ENCODE measurements at places on chromosomes 4 and X.

- peak; percentile 23 for DNase-seq
Observed at GRCh38 chr4:185504098-185505047, 30.9 kb downstream of the PDLIM3 start.

GRCh38 chr4:148289740-148290139 is 152.5 kb downstream of the NR3C2 start:
- DNase-seq = no peak

DNA sequence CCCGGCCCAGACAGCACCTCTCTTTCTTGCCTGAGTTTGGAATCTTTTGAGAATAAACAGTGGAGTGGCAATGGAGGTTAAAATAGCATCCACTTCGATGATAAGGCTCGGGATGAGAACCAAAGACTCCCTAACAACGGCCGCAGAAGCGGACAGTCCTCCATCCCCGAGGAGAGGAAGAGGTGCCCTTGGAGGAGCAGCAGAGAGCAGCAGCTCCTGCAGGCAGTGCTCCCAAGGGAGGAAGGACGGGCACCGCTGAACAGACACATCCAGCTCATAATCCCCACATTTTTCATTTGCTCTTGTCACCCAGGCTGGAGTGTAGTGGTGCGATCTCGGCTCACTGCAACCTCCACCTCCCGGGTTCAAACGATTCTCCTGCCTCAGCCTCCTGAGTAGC is 61.3 kb downstream of the DCTD start:
- DNase-seq = no peak

GRCh38 chr4:125313497-125313896 is 1.3 kb upstream of the FAT4 start:
- DNase-seq = peak; percentile 17

DNA sequence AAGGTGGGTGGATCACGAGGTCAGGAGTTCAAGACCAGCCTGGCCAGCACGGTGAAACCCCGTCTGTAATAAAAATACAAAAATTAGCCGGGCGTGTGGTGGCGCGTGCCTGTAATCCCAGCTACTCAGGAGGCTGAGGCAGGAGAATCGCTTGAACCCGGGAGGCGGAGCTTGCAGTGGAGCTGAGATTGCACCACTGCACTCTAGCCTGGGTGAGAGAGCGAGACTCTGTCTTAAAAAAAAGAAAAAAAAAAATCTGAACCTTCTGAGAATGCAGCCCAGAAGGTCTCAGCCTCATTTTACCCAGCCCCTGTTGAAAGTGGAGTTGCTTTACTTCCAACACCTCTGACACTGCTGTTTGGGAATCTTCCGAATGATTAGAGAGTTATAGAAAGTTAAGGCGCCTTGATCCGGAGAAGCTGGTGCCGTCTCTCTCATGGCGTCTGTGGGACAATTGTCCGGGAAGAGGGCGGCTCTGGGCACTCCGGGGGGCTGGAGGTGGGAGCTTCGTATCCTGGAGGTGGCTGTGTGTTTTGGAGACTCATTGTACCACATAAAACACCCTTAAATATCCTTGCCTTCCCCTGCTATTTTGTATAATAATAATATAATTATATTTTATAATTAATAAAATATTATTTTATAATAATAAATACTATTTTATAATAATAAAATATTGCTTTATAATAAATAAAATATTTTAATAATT is 92.7 kb upstream of the PPP2R3B start:
- no peak for DNase-seq

DNA sequence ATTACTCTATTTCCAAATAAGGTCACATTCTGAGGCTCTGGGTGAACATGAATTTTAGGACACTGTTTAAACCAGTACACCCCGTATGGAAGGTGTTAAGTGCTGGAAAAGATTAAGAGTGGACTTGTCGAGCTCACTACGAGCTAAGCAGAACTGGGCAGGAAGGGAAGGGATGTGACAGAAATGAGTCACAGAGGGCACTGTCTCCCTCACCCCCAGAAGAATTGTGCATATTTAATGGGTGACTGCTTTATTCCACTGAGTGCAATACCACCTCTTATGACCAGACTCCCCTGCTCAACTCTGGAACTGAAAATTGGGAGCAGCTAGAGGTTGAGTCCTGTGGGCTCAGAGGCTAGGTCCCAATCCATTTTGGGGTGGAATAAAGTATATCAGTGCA is 187.4 kb upstream of the RPS6KA3 start:
- no peak for DNase-seq

DNA sequence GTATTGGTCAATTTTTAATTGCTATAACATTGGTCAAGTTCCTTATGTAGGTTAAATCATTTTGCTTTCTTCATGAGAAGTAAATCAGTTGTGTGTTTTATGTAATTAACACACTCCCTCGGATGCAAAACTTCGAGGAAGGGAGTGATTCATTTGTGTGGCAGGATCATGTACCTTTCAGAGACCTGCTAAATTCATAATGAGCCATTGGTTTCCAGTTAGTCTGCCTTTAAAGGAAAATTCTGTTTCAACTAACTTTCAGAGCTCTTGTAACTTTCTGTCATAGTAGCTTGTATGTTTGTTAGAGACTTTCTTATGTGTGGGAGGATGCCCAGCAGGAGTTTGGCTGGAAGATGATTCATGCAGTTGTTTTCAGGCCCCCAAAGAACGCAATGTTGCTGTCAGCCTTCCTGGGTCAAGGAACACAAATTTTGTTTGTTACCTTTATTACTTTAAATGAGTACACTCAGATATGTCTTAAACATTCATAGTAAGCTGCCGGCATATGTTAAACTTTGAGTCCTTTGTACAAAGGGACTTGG is 72.1 kb downstream of the GPR101 start:
- DNase-seq = no peak

GRCh38 chr4:106238820-106239420 is 77.1 kb downstream of the TBCK start:
- peak; percentile 15 for DNase-seq

- no peak for DNase-seq
Observed at GRCh38 chr4:167745024-167745687, 347.2 kb upstream of the ANXA10 start.

DNA sequence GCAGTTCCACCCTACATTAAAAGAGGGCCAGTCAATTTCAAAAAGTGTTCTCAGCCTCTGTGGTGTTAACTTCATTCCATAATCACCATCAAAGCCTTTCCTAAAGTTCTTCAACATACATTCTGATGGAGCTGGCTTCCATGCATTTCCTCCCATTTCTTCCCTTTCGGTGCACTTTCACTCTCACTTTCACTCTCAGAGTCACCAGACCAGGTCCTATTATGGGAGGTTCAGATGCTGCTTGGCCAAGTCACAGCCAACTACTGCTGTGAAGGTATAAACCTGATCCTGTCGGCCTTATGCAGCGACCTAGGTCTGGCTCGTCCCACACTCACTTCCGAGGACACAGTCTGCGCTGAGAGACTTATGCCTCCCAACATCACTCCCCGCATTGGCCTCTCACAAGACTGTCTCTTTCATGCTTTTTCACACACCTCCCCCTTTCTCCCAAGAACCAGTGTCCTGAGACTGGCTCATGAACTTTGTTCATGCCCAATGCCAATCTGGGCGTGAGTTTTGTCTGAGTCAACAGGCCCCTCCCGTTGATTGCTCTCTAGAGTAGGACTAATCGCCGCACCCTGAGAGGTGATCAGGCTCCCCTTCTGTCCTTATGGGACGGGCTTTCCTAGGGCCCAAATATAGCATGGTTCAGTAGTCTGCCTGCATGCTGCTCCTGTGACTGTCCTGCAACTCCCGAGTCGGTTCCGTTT is 60.8 kb upstream of the XAGE1B start:
- DNase-seq = no peak

DNA sequence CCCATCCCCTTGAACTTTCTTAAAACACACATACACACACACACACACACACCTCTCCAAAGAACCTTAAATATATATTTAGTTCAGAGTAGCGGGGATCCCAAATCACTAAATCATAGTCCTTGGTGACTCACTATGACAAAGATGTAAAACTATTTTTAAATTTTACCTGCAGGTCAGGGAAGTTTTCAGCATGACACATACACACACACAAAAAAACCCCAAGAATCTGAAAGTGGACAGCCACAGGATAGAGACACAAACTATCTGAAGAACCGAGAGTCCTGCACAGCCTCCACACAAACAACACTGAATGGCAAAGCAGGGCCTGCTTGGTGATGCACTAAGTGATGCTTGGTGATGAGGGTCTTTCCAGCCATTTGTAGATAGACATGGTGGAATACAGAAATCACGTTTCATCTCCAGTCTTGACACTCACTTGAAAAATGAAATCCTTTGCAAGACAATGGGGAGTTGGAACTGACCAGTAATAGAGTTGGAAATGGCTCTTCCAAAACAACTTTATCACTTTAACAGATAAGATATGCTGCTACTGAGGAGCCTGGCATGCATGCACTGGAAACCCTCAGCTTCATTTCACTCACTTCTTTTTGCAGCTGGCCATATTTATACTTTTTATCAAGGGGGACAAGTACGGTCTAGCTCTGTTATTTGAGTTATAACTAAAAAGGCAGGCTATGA is 307.3 kb downstream of the RAPGEF2 start:
- DNase-seq = no peak

GRCh38 chr4:184648054-184648312 is 1.3 kb downstream of the CASP3 start:
- DNase-seq = no peak

GRCh38 chr4:174607792-174608191 is 85.5 kb upstream of the HPGD start:
- no peak for DNase-seq

- DNase-seq = no peak
Observed at GRCh38 chrX:80879916-80880315, 70.2 kb upstream of the BRWD3 start.

- no peak for DNase-seq
Observed at GRCh38 chrX:42399632-42400024, 378.3 kb downstream of the PPP1R2C start.

GRCh38 chr4:39495446-39496213 is 31.6 kb downstream of the UGDH start:
- no peak for DNase-seq

- DNase-seq = no peak
Observed at GRCh38 chrX:81206476-81206875, 4.6 kb downstream of the SH3BGRL start.

- no peak for DNase-seq
Observed at GRCh38 chr4:65656008-65656407, 14.3 kb downstream of the EPHA5 start.

GRCh38 chr4:19497705-19498104 is 754.0 kb upstream of the SLIT2 start:
- DNase-seq = no peak

GRCh38 chr4:112645541-112646329 is 8.8 kb downstream of the LARP7 start:
- no peak for DNase-seq

DNA sequence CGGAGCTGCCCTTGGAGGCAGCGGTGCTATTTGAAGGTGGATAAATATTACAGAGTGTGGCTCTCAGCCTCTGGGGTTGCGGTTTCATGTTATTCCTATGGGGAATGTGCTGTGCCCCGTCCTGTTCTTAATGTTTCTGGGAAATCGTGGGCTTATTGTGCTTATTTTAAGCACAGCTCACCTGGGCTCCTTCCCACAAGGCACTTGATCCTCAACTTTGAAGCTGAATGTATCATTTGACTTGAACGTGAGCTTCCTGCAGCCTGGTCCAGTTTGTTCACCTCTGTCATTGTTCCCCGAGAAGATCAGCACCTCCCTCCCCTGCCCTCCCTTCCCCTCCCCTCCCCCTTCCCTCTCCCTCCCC is 3.9 kb downstream of the SORCS2 start:
- no peak for DNase-seq

- no peak for DNase-seq
Observed at GRCh38 chrX:39133971-39134370, 332.7 kb downstream of the MID1IP1 start.

DNA sequence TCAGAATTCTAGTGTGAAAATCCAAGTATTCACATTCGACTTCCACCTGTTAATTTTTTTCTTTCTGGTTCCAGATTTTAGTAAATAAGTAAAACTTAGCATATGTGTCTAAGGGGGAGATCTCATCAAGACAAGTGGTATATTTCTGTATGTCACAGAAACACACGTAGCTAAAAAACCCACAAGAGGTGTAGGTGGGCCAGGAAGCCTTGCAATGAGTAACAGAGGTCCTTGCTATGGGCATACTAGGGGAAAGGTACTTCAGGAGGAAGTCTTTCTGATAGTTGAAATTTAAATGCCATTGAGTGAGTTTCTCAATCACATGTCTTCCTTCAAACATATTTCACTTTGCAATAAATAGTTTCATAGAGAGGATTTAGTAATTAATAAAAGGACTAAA is 315.8 kb downstream of the MID1IP1 start:
- DNase-seq = no peak

DNA sequence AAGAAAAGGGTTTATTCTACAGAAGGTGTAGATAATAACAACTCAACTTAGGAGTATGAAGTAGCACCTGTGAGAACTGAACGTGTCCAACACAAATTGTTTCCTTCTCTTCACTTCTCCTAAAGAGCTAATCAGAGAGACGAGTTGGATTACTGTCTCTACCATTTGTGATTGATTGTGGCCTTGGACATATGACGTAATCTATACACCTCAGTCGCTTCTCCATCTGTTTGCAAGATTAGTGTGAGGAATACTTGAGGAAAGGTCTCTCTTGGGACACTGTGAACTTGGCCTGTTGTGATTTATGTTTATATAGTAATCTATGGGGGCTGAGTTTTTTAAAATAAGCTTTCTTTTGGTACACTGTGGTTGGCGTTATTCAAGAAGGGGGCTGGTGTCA is 182.0 kb downstream of the ZNF330 start:
- no peak for DNase-seq

DNA sequence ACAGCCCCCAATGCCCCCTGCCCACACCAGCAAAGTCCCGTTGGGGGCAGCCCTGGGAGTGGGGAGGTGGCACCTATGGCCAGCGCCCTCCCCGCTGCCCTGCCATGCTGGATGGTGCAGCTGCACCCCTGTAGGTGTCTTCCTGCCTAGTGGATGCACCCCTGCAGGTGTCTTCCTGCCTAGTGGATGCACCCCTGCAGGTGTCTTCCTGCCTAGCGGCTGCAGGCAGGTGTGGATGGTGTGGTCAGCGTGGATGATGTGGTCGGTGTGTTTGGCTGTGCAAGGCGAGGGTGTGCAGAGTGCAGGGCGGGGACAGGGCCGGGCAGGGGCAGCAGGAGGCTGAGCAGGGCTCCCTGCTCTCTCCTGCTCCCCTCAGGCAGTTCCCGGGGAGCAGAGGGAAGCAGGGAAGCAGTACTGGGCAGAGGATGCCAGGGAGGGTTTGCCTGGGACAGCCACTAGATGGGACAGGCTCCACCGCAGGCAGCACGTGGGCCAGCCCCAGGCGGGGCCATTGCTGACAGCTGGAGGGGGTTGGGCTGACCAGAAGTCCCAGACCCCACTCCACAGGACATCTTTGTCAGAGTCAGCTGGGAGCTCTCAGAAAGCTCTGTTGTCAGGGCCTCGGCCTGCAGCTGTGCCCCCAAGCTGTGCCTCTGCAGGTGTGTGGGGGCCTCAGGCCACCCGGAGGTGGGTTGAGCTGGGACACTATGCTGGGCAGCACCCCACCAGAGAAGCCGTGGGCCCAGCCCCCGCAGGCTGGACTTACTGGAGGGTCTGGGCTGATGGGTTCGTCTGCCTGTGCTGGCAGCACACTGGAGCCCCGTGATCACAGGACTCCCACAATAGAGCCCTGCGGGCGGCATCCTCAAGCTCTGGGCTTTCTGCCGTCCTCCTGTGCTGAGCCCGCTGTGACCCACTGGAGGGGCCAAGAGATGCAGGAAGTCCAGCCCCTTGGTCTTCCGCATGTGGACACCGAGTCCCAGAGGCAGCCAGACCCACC is 23.7 kb downstream of the DOK7 start:
- no peak for DNase-seq

Measured in HuH-7 (cell line).